ENCODE measurements at places on chromosomes 5 and 9.
A peak's percentile ranks its signal among the peaks of the same experiment; 100 is the strongest.

- DNase-seq: peak; percentile 4
These were observed 687.7 kb upstream of the ARRDC3 start for GRCh38 chr5:92070786-92071185.

DNA sequence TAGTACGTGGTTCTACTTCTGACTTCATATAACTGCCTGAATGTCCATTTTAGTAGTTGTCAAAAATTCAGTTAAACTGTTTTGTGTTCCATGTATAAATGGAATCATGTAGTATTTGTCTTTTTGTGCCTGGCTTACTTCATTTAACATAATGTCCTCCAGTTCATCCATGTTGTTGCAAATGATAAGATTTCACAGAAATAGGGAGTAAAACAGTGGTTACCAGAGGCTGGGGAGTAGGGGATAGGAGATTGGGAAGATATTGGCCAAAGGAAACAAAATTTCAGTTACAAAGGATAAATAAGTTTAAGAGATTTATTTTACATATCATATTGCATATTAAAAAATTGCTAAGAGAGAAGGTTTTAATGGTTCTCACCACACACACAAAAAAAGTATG lies 425.0 kb upstream of the MEF2C start:
- DNase-seq: no peak

DNA sequence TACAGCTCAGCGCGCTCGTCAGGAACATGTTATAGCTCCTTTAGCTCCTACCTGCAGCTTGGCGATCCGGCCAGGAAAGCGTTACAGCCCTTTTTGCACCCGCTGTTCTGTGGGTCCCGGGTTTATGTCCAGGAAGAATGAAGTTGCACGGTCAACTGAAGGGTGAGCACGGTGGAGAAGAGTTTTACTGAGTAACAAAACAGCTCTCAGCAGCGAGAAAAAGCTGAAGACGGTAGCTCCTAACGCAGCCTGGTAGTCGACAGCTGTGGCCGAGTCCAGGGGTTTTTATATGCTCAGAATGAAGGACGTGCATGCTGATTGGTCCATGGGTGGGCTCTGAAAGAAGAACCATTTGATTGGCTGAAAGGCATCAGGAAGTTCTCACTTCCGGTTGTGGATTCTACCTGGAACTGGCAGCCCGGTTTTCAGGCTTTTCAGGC lies 1830.1 kb upstream of the NUDT12 start:
- no peak for DNase-seq

GRCh38 chr9:101791938-101792337 lies 53.5 kb upstream of the GRIN3A start:
- peak; percentile 73 for DNase-seq

DNA sequence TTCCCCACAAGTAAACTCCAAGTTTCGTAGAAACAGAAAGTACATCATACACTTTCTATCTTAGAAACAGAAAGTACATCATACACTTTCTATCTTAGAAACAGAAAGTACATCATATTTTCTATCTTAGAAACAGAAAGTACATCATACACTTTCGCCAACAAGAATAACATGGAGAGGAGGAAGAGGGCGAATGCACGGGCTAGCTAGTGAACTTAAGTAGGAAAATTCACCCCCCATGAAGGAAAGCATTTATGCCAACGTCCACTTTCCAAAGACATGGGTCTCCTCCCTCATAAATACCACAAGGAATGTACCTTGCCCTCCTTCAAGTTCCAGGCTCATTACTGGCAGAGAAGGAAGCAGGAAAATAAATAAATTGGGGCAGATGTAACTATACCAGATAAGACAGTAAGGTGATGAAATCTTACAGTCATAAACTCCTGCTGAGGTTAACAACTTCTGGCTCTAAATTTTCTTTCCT lies 64.7 kb downstream of the FRMD3 start:
- DNase-seq: no peak

- DNase-seq: no peak
These were observed 2023.0 kb upstream of the CDH9 start for GRCh38 chr5:29061381-29061780.

- DNase-seq: no peak
These were observed 159.0 kb upstream of the SLC12A2 start for GRCh38 chr5:127924606-127925005.

DNA sequence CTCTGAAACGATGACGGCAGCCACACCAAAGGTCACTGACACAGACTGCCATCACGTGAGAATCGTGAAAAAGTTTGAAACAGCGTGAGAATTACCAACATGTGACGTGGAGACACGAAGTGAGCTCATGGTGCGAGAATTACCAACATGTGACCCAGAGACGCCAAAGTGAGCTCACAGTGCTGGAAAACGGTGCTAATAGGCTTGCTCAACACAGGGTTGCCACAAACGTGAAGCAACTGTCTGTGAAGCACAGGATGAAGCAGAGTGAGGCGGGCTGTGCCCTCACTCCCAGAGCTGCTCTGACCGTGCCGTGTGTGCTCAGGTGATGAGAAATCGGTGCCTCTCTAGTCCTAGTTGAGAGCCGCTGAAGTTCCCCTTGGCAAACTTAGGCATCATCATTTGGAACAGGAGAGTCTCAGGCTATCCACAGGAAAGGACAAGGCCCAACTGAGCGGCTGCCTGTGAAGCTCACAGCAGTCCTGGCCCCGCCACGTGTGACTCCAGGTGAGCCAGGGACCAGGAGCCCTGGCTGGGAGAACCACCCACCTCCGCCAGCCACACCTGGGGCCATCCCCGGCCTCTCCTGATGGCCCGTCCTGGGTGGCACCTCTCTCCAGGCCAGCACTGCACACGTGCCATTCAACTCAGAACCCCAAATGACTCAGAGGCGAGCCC lies 29.8 kb upstream of the SLC6A3 start:
- DNase-seq: no peak

DNA sequence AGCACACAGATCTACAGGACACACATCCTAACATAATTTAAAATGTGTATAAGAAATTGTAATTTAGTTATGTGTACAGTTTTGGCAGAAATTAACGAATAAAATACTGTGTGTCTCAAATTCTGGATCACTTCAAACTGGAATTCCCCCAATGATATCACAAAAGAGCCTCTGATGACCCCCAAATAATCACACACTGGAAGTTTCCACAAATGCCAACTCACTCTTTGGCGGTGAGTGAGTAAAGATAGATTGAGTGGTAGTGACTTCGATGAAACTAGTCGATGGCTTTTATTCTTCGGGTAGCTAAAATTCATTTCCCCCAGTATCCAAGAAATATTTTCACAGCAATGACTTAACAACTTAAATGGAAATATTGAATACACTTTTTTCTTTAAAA lies 2.2 kb downstream of the ZNF366 start:
- no peak for DNase-seq

DNA sequence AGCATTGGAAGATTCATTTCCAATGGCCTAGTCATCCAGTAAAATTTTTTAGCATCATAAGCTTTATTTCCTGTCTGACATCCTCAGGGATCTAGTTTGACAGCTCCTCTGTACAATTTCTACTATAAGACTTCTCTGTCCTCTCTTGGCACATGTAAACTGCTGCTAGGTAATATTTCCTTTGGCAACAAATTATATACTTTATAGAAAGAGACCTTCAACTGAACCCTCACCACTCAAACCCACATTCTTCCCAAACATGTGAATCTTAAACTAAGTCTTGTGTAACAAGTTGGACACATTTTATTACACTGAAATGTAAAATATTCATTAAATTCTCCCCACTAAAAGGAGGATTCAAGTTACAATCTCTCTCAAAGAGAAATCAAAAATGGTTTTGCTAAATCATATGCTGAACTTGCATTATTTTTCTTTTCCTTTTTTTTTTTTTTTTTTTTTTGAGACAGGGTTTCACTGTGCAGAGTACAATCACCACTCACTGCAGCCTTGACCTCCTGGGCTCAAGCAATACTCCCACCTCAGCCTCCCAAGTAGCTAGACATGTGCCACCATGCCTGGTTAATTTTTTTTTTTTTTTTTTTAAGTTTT lies 36.9 kb downstream of the SCAI start:
- no peak for DNase-seq

DNA sequence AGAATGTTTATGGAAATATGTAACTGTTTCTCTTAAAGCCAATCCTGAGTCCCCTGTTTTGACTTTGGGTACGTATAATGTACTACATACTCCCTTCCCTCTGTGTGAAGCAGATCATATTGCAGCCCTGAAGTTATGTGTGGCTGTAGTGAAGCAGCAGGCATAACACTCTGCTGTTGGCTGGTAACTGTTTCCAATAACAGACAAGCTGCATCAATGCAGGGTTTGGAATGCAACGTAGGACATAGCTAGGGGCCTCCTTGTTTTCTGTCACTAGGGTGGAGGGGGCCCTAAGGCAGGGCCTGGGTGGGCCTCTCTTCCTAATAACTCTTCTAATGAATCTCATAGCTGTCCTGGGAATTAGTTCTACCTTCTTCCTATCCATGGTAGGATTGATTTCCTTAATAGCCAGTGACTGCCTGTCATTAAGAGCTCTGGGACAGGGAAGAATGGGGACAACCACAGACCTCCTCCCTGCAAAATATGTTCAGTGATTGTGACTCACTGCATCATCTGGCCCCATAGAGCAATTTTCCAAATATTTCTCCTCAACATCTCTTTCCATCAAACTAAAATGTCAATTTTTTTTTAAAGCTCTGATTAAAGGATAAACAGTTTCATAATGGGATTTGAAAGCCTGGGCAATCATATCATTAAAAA lies 129.6 kb upstream of the HMHB1 start:
- no peak for DNase-seq

- no peak for DNase-seq
These were observed 3.0 kb downstream of the TRMO start for GRCh38 chr9:97919217-97919813.

DNA sequence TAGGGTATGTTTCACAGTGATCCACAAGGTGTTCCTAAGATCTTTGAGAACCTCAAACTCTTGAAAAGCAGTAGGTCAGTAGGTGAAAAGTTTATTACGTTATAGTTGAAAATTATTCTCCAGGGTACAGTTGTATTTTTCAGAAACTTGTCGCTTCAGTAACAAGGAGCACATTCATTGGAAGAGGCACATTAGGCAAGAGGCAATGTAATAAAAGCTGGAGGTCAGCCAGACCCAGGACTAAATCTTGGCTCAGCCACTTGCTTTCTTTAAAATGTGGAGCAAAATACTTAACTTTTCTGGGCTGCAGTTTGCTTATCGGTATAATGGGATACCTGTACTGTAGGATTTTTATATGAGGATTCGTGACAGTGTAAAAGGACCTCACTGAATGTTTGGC lies 45.6 kb downstream of the TLE4 start:
- DNase-seq: no peak

- DNase-seq: no peak
These were observed 73.4 kb downstream of the SGCD start for GRCh38 chr5:156400231-156400986.

DNA sequence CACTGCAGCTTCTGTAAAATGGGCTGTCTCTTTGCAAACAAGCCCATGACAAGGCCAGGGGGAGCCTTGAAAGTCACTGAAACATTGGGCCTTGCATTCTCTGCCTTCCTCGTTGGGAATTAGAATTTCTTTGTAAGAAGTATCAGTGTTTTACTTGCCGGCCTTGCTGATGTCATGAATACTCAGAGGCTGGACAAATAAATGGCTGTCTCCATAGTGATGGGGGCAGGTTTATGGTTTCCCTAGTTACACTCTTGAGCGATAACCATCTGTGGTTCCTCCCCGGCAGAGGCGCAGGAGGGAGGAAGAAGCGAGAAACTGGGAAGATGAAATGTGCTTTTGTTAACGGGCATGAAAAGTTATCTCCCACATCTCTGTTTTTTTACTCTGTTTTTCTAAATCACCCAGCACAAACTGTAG lies 272.7 kb upstream of the PANK3 start:
- DNase-seq: peak; percentile 87

- DNase-seq: no peak
These were observed 173.4 kb downstream of the NR3C1 start for GRCh38 chr5:143229896-143230675.

GRCh38 chr9:72494051-72494450 lies 27.4 kb upstream of the TMC1 start:
- no peak for DNase-seq

DNA sequence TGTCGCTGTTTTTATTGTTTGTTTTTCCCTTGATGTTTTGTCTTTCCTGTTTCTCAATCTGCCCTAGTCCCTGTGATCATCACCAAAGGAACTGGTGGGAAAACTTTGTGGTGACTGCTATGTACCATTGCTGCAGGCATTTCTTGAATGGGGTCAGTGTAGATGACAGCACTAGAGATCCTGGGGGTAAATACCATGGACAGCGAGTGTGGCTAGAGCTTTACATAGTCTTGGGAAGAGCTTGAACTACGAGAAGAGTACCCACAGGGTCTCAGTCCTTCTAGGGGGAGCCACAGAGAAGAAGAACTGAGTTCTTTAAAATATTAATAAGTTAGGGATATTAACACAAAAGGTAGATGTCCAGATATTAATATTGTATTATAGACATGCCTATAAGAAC lies 138.8 kb downstream of the PAM start:
- DNase-seq: peak; percentile 4

GRCh38 chr5:32461441-32462120 lies 17.0 kb upstream of the ZFR start:
- no peak for DNase-seq

DNA sequence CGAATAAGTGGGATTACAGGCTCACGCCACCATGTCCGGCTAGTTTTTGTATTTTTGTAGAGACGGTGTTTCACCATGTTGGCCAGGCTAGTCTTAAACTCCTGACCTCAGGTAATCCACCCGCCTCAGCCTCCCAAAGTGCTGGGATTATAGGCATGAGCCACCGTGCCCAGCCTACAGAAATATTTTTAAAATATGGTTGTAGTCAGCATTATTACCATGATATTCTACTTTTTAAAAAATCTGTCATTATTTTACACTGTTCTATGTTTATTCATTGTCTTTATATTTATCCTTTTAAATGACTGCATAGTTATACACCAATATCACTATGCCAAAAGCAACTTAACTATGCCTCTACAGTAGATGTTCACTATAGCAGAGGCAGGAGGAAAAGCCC lies 41.6 kb upstream of the SLC30A5 start:
- DNase-seq: no peak

Measured in hematopoietic multipotent progenitor cell treated with erythropoietin and hydrocortisone succinate and interleukin-3 and kit ligand, for 6 days (in vitro differentiated cells).